GM06990 (cell line): ENCODE measurements at places on chromosomes 3 and 15.

- DNase-seq: peak; percentile 53
Measured at GRCh38 chr15:74489518-74490338, 28.8 kb upstream of the UBL7 start.

- DNase-seq: no peak
Measured at GRCh38 chr3:127677541-127678314, 5.0 kb downstream of the ABTB1 start.

DNA sequence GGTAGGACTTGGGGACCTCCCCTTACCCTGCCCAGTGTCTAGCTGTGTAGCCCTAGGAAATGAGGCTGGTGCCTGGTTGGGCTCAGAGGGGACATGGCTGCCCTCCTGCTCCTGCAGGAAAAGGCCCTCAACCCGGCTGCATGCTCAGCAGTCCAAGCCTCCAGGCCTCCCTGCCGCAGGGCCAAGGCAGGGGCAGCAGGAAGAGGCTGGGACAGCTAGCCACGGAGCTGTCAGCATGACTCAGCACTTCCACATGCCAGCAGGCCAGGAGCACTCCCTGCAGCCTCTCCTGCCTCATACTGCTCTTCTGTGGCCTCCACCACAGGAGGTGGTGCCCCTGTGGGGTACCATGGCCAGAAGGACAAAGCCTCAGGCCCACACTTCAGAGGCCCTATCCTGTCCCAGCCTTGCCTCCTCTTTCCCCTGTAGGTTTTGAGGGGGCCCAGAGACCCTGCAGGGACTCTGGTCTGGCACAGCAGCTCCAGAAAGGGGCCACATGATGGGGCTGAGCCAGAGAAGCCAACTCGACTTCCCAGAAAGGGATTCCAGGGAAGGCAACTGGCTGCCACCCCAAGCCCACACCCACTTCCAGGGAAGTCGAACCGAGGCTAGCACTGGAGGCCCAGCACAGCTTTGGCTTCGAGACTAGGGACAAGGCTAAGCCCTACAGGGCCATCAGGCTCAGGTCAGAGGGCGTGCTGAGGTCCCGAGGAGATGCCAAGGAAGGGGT, 19.5 kb downstream of the TKT start:
- DNase-seq: no peak

DNA sequence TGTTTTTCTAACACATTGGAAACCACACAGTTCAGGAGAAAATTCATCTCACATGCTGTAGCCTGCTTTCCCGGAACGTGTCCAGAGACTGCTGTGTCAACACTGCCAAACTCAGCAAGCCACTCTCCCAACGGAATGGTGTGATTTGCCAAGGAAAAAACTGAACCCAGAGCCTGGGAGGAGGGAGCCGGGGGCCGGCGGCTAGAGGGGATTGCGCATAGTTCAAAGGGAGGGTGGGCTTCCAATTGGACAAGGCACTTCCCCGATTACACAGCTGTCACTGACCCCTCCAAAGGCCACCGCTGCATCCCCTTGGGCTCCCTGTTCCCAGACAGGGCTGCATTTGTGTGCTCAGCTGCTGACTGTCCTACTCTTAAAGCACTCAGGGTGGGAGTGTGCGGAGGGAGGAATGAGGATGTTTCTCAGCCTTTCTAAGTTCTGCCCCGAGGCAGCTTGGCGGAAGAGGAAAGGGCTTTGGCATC, 256.2 kb downstream of the ZNF621 start:
- DNase-seq: no peak

DNA sequence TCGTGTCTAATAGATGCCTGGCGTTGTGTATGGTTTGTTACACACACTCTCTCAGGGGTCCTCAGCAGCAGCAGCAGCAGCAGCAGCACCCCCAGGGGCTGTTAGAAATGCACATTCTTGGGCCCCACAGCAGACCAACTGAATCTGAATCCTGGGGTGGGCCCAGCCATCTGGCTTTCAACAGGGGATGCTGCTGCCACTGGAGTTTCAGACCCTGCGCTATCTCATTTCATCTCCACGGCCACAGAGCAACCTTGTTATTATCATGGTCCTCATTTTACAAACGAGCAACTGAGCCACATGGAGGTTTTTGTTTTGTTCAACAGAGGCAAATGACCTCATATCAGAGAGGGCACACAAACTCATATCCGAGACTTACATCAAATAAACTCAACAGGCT, 47.7 kb downstream of the MGLL start:
- no peak for DNase-seq

DNA sequence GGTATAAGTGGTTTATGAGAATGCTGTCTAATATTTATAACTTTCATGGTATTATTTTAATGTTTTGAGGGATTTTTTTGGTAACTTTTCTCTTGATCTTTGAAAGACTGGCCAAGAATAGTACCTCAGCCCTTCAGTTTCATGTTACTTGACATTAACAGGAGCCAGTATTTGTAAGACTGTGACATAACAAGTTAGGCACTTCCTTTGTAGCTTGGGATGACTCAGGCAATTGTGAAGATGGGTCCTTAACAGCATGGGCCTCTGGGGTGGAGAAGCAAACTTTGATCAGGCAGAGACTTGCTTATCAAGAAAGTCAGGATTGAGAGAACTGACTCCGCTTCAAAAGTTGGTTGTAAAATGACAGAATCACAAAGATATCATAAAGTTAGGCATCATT, 9.5 kb downstream of the LRRC49 start:
- no peak for DNase-seq

DNA sequence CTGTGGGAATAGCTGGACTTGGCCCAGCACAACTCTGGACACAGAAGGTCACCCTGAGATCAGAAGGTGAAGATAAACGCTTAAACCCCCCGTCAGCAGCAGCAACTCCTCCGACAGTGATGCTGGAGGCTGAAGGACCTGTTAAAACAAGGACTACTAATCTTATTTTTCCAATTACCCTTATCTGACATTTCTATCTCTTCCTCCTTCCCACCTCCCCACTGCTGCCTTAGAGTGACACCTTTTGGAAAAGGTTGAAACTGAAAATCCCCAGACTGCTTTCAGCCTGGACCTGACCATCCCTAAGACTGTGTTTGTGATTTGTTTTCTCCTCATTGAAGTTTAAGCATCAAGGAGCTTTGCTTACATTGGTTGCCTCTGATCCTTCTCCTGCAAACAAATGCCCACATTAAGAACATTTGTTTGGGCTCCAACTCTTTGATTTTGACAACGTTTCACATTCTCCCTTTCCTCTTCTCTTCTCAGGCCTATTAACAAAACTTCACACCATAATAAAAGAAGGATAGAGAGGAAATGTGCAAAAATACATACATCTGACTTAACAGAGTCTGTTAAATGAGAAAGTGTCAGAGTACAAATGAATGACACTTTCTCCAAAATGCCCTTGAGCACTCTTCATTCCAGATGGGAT, 410.6 kb upstream of the WNT5A start:
- DNase-seq: no peak

GRCh38 chr3:116470605-116471197, 25.4 kb upstream of the LSAMP start:
- DNase-seq: no peak

DNA sequence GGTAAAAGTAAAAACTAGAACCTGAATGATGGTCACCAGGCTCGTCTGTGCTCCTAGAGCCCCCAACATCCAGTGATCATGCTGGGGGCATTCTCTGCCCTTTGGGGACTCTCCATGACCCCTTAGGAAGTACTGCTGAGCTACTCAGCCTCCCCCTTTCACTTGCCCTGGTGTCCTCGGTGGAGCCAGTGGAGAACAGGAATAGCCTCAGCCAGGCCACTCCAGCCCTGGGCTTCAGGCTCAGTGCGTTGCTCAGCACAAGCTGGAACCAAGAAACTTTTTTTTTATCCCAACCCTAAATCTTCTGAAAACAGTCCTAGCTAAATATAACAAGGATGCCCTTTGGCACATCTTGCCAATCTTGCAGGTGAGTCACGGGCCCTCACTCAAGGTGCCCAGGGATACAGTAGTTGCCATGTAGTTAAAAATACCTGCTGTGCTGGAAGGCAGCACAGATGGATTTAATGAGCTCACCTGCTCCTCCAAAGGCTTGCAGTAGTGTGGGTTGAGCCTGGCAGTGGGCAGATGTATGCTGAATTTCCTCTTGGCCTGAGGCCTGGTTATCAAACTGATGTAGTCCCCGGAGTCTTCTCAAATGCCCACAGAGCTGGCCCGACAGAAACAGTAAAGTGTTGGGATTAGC, 46.9 kb upstream of the TMEM158 start:
- no peak for DNase-seq

- no peak for DNase-seq
Measured at GRCh38 chr15:50059883-50060282, 59.1 kb downstream of the ATP8B4 start.

DNA sequence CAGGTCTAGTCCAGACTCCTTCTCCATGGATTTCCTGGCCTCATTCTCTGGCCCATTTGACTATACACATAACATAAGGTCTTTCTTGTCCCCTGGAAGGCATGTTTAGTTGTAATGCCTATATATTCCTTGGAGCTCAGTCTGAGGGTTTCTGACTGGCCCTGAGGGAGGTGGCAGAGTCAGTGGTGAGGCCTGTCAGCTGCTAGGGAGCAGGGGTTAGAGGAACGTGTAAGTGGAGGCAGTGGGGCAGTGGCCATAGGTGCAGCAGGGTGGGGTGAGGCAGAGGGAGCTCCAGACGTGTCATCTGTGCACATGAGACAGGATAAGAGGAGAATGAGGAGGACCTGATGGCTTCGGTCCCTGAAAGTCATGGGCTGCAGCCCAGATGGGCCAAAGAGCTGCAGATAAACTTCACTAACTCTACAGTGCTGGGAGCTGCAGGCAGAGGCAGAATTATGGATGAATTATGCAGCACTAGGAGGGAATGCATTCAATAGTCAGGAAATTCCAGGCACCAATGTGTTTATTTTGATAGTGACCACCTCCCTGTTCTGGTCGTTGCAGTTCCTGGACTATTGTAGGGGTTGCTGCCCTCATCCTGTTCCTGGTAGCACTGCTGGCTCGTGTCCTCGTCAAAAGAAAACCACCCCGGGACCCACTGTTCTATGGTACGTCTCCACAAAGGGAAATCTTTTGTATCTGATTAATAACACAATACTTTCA, 4.9 kb downstream of the TM6SF1 start:
- DNase-seq: no peak

GRCh38 chr15:69175536-69175935, 15.1 kb downstream of the GLCE start:
- no peak for DNase-seq

GRCh38 chr3:58628823-58629562, 37.6 kb downstream of the FAM3D start:
- DNase-seq: no peak

DNA sequence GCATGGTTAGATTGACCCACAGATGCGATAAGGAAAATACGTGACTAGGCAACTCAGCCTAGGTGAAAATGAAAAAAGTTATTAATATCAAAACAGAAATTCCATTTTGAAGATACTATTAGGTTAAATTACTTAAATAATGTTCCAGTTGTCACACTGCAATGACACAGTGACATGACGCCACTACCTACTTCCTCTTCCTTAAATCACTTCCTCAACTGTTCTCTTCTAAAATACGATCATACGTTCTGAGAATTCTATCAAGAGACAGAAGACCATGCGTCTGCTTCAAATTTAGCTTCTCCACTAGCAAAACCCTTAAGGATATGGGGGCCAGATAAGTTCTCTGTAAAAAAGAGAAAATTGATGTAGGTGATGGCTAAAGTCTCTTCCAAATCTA, 18.2 kb downstream of the CMTM6 start:
- DNase-seq: no peak

DNA sequence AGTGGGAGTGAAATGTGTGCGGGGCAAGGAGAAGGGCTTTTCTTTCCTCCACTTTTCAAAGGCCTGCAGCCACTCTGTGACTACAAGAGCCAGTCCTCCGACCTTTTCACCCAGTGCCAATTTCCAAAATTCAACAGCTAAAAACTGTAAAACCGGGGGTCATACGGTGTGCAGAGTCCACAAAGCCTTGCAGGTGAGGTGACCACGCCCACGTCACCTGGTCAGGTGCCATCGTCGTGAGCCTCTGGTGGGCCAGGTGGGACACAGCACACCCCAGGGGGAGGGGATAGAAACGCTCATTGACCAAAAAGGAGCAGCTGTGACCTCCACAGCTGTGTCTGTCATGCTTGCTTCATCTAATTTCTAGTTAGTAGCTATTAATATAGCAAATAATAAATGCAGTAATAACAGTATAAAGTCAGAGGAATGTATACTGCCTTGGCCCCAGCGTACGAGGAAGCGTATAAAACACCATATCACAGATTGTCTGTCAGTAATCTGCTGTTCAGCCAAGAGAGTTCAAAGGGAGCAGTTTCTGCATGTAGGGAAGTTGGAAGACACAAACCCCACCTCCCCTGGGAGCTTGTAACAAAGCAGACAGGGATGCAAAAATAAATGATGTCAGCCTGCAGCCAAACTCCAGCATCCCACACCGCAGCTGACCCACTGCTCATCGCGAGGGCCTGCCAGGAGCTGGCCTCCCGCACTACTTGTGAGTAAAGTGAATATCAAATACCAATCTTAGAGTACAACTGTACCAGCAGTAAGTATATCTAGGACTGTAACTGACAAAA, 86.7 kb downstream of the VGLL4 start:
- no peak for DNase-seq

GRCh38 chr15:43991206-43991605, 164.4 kb downstream of the WDR76 start:
- DNase-seq: no peak

- no peak for DNase-seq
Measured at GRCh38 chr3:24426896-24427295, 67.8 kb downstream of the THRB start.

DNA sequence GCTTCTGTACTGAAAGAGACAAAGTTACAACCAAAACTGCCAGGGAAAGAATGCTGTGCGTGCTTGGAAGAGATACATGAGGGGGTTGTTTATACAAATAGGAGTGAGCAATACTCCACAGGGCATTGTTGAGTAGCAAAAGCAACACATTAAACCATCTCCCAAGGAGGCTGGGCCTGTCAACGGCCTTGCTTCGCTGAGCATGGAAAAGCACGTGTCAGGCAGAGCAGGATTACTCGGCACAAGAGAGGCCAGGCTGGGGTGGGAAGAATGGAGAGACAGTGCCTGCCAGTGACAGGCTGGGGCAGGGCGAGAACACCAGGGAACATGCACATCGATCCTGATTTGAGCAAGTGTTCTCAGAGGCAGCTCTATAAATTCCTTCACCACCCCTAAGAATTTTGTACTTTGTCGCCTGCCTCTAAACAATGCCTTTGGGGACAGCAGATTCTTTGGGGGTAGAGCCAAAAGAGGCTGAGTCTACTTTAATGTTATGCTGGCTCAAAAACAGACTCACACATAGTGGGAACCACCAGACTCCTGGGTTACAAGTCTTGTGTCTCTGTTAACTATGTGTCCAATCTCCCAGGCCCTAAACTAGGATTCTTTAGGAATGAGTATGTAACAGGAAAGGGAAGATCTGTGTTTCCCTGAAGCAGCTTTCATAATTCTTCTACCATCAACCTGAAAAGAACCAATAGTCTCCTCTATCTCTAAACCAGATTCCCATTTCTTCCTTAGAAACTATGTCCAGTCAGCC, 67.2 kb downstream of the LIPC start:
- DNase-seq: no peak

GRCh38 chr3:46903341-46904302, 26.1 kb downstream of the PTH1R start:
- no peak for DNase-seq
